ENCODE measurements at places on chromosomes 13 and 19.

- DNase-seq = no peak
These were observed 407.8 kb downstream of the LIG4 start for GRCh38 chr13:107807306-107808073.

DNA sequence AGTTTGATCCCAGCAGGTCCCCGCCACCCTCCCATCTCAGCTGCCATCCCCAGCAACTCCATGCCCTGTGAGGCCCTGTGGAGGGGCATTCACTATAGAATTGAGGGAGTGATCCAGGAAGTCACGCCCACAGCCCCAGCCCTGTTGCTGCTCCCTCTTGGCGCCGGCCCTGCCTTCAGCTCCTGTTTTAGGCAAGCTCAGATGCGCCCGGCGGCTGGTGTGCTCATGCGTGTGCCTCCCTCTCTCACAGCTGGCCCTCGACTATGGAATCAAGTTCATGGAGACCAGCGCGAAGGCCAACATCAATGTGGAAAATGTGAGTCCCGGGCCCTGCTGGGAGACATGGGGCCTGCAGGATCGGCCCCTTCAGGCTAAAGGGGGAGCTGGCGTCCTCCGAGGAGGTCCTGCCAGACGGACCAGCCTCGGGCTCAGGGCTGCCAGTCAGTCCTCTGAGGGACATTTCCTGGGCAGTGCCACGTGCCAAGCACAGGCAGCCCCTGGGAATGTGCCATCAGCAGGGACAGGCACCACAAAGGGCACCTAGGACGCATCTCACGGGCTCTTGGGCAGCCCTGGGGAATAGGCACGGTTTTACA, 15.6 kb upstream of the HSH2D start:
- no peak for DNase-seq

DNA sequence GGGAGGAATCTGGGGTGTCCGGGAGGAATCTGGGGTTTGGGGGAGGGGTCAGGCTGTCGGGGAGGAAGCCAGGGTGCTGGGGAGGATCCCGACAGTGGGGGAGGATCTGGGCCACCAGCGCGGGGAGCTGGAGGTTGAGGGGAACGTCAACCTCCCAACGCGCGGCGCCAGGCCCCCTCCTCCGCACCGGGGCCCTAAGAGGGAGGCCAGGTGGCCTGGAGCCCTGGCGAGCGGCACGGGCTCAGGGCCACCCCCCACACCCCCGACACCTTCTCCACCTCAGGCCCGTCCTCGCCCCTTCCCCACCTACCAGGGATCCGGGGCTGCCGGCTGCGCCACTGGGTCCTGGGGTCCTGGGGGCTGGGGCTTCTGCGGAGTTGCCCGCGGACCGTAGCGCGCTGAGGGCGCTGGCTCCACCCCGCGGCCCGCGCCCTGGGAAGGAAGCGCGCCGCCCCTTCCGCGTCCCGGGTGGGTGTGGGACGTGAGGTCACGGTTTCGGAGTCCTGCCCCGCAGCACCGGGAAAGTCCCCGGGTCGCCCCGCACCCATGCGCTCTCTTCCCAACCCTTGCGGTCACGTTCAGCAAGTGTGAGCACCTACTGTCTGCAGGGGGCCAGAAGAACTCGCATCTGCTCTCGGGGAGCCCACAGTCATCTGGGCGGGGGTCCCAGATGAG, at the start of gene TICAM1:
TICAM1 (minus strand) TSS at position 409 of the 675 bp plus-strand sequence. CDS start 13,335 bp downstream, outside the sequence.
- peak; percentile 46 for DNase-seq

DNA sequence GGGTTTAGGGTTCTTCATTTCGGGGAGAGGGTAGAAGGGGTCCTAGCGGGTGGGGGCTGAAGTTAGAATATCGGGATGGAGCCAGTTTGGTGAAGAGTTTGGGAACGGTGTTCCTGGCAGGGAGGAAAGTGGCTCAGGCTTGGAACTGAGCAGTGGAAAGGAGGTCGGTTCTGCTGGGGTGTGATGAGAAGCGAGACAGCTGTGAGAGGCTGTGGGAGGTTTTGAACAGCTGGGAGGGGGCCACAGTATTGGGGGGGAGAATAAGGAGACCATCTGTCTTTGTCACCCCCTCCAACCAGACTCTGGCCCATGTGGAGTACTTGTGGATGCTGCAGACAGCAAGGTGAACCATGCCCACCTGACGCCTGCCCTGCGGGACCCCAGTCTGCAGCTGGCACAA, 1.0 kb upstream of the TM6SF2 start:
- DNase-seq = no peak

GRCh38 chr19:49499030-49499670, 2.9 kb downstream of the RPS11 start:
- DNase-seq = no peak

- DNase-seq = no peak
These were observed 109.0 kb upstream of the SOX1 start for GRCh38 chr13:111957913-111958450.

DNA sequence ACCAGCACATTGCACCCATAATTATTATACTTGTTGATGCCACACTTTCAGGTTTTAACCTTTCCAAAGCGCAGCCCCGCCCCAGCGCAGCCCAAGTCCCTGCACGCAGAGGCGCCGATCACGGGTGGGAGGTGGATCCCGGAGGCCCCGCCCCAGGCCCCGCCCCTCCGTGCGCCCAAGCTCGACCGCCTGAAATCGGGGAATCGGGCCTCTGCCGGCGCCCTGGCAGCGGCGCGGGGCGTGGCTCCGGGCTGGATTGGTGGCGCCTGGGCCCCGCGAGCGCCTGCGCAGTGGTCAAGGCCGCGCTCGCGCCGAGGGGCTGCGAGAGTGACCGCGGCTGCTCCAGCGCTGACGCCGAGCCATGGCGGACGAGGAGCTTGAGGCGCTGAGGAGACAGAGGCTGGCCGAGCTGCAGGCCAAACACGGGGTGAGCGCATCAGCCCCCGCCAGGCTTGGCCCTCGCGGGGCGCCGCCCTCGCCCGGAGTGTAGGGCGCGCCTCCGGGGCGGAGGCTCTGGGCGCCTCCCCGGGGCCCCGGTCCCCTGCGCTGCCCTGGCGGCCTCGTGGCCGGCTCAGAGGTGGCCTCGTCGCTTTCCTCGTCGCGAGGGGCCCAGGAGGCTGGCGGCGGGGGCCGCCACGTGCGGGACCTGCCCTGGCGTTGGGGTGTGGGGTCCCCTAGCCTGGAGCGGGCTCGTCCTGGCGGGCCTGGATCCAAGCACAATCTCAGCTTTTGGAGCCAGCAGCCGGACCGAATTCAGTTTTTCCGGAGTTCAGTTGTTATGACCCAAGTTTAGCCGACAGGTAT, at the start of gene PDCD5:
PDCD5 (plus strand) TSS at position 290 of the 804 bp plus-strand sequence; CDS start at position 362, 72 bp downstream.
- DNase-seq = peak; percentile 90

DNA sequence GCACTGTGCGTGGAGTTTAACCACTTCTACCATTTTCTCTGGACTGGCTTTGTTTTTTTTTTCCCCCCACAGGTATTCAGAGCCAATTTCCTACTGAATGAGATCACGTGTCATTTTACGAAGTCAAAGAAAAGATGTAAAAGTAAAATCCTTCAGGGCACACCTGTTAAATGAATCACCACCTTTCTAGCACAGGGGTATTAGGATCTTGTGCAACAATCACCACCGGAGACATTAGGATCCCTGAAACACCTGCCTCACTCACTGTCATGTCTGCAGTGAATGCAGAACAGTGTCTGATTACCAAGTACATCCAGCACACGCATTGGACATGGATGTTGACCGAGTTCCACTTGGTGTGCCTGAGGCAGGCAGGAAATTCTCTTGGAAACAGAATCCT, 17.2 kb downstream of the BRD4 start:
- no peak for DNase-seq

- no peak for DNase-seq
These were observed 531.9 kb downstream of the OLFM4 start for GRCh38 chr13:53560556-53560955.

DNA sequence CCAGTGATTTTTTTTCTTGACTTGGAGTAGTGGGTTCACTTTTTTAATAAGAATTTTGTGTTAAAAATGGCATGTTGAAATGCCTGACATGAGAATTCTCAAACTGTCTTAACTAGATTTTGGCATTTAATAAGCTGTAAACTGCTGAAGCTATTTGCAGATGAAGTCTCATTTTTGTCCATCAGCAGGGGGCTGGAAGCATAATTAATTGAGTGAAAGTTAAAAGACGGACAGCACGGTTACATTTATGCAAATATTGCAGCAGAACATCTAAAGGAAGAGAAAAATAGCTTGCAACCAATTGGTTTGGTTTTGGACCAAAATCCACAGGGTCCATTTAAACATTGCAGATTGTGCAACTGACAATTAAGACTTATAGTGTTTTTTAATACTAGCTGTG, 837.3 kb upstream of the KLHL1 start:
- DNase-seq = no peak

DNA sequence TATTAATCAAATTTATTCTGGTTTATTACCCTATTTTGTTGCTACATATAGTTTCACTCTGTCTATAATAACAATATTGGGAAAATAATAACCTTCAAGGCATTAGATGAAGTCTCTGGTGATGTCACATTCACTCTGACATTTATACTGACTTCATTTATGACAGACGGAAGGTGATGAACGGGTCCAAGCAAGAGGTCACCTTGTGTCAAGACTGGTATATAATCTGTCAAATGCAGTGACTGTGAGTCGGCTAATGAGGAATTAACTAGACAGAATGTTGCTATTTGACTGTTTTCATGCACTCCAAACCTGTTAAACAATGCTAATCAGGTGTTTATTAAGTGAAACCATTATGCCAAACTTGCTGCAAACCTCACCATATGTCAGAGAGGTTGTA, 800.5 kb upstream of the KLHL1 start:
- DNase-seq = no peak

DNA sequence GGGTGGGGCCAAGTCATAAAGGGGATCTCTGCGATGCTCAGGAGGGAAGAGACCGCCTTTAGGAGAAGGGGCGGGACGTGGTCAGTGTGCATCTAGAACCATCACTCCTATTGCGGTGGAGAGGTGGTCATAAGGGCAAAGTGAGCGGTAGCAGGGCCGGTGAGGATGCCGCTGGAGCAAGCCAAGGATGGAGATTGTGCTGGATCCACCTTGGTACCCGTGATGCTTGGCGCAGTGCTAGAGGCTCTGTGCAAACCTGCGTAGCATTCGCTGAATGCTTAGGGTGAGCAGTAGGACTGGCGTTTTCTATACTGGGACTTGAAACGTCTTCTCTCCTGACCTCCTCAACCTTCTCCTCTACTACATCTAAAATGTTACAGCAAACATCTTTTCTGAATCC, 294.2 kb downstream of the FGF9 start:
- DNase-seq = peak; percentile 37

DNA sequence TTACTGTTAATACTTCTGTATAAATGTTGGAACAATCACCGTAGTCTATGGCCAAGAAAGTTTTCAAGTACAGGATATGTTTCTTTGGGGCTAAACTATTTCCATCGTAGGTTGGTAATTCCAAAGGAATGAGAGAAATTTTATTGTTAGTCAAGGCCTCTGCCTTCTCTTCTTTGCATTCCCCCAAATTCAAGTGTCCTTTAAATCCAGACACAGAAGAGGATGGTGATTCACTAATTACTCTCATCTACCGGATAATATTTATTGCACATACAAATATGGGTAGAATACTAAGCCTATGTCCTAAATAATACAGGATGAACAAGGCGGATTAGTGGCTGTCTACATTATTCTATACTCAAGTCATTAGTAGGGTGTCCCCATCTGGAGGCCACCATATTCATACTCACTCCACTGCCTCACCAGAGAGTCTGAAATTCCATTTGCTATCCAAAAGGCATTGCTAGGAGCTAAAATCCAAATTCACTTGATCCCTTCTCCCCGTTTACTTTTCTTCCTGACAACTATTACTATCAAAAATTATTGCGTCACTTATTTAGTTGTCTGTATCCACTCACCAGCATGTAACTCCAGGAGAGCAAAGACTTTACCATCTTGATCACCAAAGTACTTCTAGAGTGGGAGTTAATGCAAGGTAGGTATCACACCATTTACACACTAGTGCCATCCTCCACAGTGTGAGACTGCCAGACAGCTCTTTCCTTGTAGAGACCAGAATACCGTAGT, 82.4 kb upstream of the SGCG start:
- DNase-seq = no peak

GRCh38 chr13:77810430-77810829, 108.2 kb downstream of the EDNRB start:
- DNase-seq = no peak

DNA sequence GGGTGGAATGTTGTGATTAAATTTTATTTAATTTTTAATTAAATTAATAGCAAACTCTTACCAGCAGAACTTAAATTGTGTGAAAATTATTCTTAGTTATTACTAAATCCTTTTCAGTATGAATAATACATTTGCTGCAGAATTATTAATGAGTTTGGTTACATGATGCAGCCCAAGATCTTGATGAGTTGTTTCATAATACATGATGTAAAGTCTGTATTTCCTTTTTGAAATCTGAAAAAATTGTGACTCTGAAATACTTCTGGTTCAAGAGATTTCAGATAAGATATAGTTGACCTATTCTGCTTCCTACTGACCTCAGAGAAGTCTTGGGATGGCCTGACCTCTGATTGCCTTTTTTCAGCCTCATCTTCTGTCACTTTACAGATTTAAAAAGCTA, 11.1 kb downstream of the SAE1 start:
- DNase-seq = no peak

- DNase-seq = no peak
These were observed 62.2 kb downstream of the SPRY2 start for GRCh38 chr13:80278706-80279105.

DNA sequence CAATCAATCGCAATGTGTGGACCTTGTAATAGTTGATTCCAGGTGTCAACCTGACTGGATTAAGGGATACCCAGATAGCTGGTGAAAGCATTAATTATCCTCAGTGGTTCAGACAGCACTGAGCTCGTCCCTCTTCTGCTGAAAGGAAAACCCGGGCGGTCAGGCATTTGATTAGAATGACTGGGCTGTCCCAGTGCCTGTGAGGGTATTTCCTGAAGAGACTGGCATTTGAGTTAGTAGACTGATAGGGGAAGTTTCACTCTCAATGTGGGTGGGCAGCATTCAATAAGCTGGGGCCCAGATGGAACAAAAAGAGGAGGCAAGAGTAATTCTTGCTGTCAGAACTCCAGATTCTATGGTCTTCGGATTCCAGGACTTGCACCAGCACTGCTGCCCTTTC, 31.9 kb downstream of the KPNA3 start:
- DNase-seq = no peak

DNA sequence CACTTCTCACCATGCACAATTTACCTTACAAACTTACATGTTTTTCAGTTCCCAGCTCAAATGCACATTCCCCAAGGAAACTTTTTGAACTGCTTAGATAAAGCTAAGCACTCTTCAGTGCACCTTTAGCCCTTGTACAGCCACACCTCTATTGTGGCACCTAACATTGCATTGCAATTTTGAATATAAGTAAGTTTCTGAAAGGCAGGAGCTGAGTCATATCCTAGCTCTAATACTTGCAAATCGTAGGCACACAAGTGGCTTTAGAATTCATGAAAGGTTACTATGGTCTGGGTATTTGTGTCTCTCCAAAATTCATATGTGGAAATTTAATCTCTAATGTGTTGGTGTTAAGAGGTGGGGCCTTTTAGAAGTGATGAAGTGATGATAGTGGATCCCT, 4.9 kb upstream of the ESD start:
- no peak for DNase-seq

- DNase-seq = no peak
These were observed 95.3 kb upstream of the TEX29 start for GRCh38 chr13:111225166-111225565.
